ENCODE measurements at places on chromosomes 16 and 17.

- no peak for DNase-seq
Measured at GRCh38 chr16:4886151-4886550, 38.9 kb downstream of the UBN1 start.

DNA sequence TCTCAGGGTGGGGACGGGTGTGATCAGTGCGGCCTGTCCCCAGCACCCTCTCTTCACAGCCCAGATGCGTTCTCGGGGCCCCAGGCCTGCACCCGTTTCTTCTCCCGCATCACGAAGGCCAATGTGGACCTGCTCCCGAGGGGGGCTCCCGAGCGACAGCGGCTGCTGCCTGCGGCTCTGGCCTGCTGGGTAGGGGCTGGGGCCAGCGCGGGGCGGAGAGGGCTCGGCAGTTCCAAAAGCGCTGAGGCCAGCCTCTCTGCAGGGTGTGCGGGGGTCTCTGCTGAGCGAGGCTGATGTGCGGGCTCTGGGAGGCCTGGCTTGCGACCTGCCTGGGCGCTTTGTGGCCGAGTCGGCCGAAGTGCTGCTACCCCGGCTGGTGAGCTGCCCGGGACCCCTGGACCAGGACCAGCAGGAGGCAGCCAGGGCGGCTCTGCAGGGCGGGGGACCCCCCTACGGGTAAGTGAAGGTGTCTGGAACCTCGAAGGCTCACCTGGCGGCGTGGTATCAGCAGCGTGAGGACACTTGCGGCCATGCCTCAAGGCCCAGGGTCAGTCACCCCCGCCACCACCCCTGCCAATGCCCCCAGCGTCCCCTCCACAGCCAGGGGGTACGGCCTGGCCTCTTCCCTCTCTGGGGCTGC, 4.4 kb downstream of the MSLN start:
- no peak for DNase-seq

DNA sequence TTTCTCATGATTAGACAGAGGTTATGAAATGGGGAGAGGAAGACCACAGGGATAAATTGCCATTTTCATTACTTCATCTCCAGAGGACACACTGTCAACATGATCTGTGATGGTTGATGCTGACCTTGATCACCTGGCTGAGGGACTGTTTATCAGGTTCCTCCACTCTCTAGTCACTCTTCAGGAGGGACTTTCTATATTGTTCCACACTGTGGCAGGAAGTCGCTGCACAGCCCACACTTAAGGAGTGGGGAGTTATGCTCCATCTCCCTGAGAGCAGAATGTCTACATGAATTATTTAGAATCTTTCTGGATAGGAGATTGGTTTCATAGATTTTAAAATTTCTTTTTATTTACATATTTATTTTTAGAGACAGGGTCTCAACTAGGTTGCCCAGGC, 46.7 kb downstream of the CYB5B start:
- no peak for DNase-seq

DNA sequence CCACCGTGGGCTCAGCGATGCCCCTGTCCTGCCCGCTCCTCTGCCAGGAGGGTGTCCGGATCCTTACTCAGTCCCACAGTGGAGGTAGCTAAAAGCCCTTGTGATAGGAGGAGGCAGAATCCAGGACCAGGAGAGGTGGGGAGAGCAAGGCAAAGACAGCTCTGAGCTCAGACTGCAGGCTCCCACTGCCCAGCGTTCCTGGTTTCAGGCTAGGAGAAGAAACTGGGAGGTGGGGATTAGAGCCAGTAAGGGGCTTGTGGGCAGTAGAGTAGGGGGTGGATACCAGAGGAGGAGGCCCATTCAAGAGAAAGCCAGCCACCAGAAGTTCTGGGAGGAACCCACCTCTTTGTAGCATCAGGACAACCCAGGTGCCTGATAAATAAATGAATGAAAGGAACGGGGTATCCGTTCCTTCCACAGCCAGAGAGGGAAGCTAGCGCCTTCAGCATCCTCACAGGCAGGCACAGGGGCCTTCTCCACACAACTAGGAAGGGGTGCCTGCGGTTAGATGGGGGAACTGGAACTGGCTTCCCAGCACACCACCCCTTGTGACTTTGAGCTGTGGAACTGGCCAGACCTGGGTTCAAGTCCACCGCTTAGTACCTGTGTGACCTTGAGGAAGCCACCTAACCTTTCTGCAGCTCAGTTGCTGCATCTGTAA, 2.3 kb downstream of the IL21R start:
- DNase-seq, result no peak

DNA sequence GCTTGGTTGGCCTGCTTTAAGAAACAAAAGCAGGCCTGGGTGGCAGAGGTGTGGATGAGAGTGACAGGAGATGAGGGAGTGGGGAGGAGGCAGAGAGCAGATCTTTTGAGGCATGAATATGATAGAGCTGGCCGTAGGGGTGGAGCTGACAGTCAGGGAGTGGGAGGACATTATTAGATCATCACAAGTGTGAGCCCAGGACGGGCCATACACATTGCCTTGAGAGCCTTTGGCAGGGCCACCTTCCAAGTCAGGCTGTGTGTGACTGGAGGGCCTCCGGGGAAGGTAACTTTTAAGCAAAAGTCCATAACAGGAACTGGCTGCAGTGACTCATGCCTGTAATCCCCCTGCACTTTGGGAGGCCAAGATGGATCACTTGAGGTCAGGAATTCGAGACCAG, 26.3 kb downstream of the GINS3 start:
- DNase-seq, result no peak

GRCh38 chr17:7042501-7043181, 1.3 kb downstream of the SLC16A11 start:
- DNase-seq, result no peak

DNA sequence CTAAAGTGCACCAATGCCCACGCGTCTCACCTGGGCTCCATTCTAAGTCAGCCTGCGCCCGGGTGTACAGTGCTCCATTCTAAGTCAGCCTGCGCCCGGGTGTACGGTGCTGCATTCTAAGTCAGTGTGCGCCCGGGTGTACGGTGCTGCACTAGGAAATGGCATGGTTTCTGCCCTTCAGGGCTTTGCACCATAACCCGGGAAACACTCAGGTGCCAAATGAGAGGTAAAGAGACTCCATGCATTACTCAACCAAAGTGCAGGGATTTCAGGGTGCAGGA, 29.2 kb upstream of the FASN start:
- no peak for DNase-seq

DNA sequence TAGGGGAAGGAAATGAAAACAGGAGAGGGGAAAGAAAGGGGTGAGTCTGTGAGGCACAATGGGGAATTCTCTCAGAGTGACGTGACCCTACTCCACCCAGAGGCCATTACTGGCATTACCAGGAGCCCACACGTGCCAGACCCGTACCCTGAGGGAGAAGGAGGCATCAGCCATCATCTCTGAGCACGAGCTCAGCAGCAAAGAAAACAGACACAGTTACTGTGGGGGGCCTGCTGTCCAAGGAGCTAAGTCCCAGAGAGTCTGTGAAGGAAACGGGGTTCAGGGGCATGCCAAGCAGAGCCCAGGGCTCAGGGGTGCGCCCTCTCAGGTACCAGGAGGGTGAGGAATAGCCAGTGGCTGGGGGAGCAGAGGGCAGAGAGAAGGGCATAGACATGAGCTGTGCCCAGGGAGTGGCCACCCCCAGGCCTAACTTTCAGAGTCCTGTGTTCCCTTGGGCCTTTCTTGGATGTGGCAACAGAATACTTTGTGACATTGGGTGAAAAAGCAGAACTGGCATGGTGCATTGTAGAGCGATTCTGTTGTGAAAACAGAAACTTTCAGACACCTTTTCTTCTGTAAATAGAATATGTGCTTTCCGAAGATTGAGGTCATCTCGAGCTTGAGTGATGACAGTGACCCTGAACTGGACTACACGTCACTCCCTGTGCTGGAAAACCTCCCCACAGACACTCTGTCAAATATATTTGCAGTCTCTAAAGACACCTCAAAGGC, 11.3 kb downstream of the TAF1C start:
- peak; percentile 42 for DNase-seq

GRCh38 chr17:40510328-40510648, 8.9 kb upstream of the TNS4 start:
- DNase-seq, result no peak

- DNase-seq, result no peak
Measured at GRCh38 chr17:20995164-20995872, 47.5 kb downstream of the USP22 start.

GRCh38 chr16:67539691-67540635, 11.3 kb downstream of the RIPOR1 start:
- DNase-seq, result no peak

DNA sequence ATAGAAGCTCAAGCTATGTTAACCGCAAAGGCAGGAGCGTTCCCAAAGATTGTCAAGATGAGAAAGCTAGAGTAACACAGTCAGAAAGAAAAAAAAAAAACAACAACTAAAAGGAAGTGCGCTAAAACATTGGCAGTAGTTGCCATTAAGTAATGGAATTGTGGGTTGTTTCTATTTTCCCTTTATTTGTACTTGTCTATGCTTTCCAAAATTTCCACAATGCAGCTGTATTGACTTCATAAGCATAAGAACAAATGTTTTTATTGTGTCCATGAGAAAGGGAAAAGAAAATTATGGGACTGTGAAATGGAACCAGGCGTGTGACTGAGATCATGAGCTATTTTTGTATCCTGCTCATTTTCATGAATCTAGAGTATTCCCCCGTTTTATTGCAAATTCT, 153.4 kb downstream of the TMEM114 start:
- no peak for DNase-seq

DNA sequence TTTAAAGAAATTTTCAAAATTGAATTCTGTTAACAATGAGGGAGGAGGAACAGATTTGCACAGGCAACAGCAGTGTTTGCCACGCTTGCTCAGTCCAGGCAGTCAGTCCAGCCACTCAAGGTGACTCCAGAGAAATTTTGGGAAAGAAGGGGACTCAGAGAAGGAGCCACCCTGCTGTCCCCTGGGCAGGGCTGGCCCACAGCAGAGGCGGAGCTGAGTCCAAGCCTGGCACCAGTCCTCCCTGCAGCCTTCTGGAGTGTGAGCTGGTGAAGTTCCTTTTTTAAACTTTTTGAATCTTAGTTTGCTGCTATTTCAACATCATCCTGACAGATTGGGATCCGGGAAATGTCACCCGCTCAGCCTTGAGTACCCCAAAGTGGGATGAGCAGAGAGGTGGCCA, 14.5 kb upstream of the SLC47A2 start:
- DNase-seq, result no peak

GRCh38 chr17:42484304-42484703, 25.6 kb downstream of the ATP6V0A1 start:
- peak; percentile 14 for DNase-seq

DNA sequence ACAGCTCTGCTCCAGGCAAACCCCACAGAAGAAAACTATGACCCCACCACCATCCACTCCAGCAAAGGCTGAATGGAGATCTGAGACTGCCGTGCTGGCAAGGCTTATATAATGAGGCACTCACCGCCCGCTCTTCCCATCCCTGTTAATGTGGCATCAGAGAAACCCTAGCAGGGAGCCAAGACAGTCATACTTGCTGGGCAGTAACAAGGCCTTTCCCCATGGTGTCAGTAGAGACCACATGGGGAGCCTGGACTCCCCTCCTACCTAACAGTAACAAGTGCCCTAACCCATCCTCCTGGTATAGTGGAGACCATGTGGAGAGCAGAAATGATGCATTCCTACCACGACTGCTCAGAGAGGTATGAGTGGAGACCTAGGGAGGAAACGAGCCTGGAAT, 235.2 kb downstream of the C16orf78 start:
- no peak for DNase-seq

DNA sequence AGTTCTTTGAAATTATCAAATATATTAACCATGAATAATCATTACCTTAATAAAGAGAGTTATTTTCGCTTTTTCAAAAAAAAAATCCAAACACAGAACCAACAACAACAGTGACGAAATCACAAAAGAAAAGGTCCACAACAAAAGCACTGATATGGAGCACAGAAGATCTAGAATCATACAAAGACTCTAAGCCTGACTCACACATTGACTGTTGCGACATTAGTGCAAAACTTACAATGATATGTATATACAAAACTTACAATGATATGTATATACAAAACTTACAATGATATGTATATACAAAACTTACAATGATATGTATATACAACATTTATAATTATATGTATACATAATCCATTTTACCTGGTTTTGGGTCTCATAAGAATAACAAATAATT, 117.7 kb downstream of the USP22 start:
- no peak for DNase-seq

- DNase-seq, result no peak
Measured at GRCh38 chr16:84511831-84512230, 7.4 kb upstream of the MEAK7 start.

- no peak for DNase-seq
Measured at GRCh38 chr17:81708739-81709185, 3.3 kb upstream of the SLC25A10 start.

DNA sequence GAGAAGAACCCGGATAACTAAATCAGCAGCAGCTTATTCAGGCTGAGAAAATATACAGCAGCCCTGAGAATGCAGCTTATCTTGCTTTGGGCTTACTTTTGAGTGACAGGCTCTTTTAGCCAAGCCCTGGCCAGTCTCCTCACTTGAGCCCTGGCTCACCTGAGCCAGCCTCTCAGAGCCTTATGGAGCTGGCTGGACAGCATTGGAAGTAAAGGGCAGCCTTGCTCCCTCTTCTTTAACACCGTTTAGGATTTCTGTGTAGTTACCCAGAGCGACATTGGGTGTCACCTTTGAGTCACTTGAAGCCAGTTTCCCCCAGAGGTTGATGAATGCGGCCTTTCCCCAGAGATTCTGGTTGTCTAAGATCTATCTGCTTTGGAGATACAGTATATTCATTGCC, 7.7 kb upstream of the NPIPB2 start:
- no peak for DNase-seq

DNA sequence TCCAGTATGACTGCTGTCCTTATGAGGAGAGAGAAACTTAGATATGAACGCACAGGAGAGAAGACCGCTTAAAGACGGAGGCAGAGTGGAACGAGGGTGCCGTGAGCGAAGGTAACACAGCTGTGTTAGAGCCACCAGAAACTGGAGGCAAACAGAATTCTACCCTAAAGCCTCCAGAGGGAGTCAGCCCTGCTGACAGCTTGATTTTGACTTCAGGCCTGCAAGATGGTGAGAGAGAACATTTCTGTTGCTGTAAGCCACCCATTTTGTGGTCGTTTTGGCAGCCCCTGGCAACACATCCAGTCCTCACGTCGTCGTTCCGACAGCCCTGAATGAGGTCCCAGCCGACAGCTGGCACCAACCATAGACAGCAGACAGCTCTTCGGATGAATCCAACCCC, 2.8 kb upstream of the SPATA2L start:
- no peak for DNase-seq
